ENCODE measurements at places on chromosomes 6 and 20. TPM values are rescaled to one million over a fixed set of nuclear protein-coding genes. Genes with fewer than 3 reads are reported as not detected.

DNA sequence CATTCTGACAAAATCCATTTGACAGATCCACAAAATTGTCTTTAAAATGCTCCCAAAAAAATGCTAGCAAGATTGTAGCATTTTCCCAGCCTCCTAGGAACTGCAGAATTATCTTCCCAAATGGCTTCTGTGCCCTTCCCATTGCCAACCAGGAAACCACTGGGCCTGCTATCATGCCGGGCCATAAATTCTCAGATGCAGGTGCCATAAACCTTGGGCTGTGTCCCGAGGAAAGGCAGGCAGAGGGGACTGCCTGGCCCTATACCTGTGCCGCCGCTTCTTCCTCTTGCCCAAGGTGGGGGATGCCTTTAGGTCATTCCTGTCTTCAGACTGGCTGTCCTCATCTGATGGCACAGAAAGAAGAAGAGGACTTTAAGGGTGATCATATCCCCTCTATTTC lies 2.8 kb downstream of the VSX1 start:
- no peak for DNase-seq

DNA sequence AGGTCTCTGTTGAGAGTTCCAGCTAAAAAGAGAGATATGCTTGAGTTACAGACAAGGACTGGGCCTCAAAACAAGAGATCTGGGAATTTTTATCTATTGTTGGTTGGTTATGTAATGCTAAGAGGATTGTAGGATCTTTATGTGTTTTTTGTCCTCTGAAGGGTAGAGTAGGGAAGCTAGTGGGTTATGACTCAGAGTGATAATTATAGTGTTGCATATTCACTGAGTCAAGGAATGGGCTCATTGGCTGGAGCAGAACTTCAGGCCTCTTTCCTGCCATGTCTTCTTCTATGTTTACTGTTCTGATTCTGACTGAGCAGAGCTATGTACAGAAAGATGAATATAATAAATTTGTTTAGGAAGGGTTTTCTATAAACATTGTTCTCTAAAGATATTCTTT lies 66.1 kb upstream of the NOX3 start:
- no peak for DNase-seq

- no peak for DNase-seq
Measured at GRCh38 chr6:34602318-34603111, 46.4 kb upstream of the SPDEF start.

GRCh38 chr20:46202766-46203509 lies 84.8 kb downstream of the CD40 start:
- no peak for DNase-seq

DNA sequence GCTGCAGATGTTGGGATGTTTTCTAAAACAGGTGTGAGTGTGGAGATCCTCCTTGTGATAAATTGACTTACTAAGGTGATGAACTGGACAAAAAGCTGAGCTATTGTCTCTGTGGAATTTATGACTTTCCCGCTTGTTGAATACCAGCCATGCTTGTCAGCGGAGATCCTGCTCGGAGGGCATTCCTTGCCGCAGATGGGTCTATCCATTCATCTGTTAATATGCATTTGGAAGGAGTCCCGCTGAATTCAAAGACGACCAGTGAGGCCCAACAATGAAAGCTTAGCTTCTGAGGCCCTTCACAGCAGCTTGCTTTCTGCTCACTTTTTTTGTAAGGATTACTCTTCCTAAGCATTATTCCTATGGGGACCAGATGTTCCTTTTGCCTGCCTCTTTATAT lies 124.9 kb downstream of the TIAM2 start:
- DNase-seq, result no peak

GRCh38 chr6:84522135-84522549 lies 242.3 kb downstream of the TBX18 start:
- no peak for DNase-seq

The HLA-DMB gene
- total RNA-seq, result 1.8 TPM
